ENCODE measurements at places on chromosomes 12 and 14. TPM values are rescaled to one million over a fixed set of nuclear protein-coding genes. Genes with fewer than 3 reads are reported as not detected.

DNA sequence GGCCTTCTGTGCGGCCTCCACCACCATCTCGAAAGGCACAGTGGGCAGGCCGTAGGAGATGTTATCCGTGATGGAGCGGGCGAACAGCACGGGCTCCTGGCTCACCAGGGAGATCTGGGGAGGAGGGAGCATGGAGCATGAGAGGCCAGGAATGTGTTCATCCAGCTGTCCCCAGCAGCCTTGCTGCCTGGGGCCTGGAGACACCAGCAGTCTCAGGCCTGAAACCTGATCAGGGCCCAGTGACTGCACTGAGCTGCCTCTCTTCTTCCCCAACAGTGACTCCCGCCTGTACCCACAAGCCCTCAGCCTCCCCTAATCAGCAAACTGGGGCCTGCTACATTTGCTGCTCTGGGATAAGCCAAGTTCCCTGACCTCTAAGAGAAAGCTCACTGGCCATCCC, 30.9 kb downstream of the ABCB9 start:
- H3K4me1 ChIP-seq: no peaks in the 10 kb centered on the region
- H3K27me3 ChIP-seq: no peaks in the 10 kb centered on the region
- H3K4me3 ChIP-seq: no peak overlapping the region
- H3K36me3 ChIP-seq: no peaks in the 10 kb centered on the region
- DNase-seq: no peak

BICDL1 gene
- not detected for polyA plus RNA-seq

CIT gene
- 13.1 TPM for polyA plus RNA-seq

MYO1H gene
- not detected for polyA plus RNA-seq

MBD6 gene
- polyA plus RNA-seq: 9.3 TPM

C12orf56 gene
- not detected for polyA plus RNA-seq

IRAK3 gene
- polyA plus RNA-seq: 0.34 TPM

Data from IMR-90 (cell line).